A172 (cell line): ENCODE measurements at places on chromosomes 2 and 18. TPM values are rescaled to one million over a fixed set of nuclear protein-coding genes. Genes with fewer than 3 reads are reported as not detected.

PSD4 gene
- 10.0 and 10.2 TPM in 2 replicates for total RNA-seq

EGR4 gene
- total RNA-seq, result not detected in 2 replicates

POTEC gene
- total RNA-seq, result 0.53 and 0.98 TPM in 2 replicates

ANO7 gene
- 0.03 and 0.72 TPM in 2 replicates for total RNA-seq

DCC gene
- 0.03 and 0.24 TPM in 2 replicates for total RNA-seq

B3GNT2 gene
- total RNA-seq, result 37.8 and 42.0 TPM in 2 replicates

OST4 gene
- 334 and 356 TPM in 2 replicates for total RNA-seq

LYG1 gene
- not detected in 2 replicates for total RNA-seq

MPV17 gene
- total RNA-seq, result 91.0 and 108 TPM in 2 replicates

DNA sequence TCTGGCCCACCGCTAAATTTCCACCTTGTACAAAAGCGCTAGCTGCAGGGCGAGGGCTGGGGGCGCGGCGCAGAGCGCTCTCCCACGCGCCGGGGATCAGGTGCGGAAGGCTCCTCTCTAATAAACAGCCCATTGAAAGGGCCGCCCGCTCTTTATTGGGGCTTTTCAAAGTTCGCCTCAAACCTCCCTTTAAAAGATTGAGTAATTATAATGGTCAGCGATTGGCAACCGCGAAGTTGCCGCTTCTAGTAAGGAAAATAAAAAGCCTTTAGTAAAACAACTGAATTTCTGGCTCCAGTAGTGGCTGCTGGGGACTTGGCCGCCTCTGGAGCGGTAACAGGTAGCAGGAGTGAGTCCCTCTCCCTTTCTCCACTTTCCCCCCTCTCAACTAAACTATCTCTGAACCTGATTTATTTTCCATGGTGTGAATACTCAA, 755 bp downstream of the NEUROD1 start:
- DNase-seq, result no peak

- no peak for DNase-seq
Observed at GRCh38 chr2:88885679-88886416, 194.4 kb downstream of the RPIA start.

GRCh38 chr2:109174214-109174613, 45.2 kb downstream of the SH3RF3 start:
- DNase-seq, result no peak

DNA sequence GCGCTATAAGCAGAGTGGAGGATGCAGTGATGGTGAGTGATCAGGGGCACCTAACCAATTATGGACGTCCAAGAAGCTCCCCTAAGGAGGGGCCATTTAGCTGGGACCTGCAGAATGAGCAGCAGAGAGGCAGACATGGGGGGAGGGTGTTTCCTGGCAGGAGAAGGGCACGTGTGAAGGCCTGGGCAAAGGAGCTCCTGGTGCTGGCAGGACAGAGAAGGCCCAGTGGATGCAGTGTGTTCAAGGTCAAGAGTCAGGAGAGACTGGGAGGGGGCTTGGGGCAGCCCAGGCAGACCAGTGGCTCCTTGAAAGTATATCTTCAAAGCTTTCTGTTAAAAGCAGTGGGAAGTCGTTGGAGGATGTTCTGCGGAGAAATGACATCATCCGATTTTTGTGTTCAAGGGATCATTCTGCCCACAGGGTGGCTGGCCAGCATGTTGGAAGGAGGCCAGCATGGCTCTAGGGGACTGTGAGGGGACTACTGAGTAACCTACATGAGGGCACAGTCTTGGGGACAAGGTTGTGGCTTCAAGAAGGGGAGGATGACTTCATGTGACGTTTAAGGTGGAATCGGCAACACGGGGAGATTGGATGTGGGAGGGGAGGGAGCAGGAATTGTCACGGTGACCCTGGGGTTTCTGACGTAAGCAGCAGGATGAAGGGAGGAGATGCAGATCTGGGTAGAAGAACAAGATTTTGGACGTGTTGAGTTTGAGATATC, 9.0 kb upstream of the CIB4 start:
- no peak for DNase-seq

- no peak for DNase-seq
Observed at GRCh38 chr2:238231251-238231793, 8.5 kb downstream of the HES6 start.

GRCh38 chr18:49399003-49399402, 61.4 kb downstream of the DYM start:
- DNase-seq, result no peak

GRCh38 chr2:237546040-237546875, 20.1 kb upstream of the PRLH start:
- DNase-seq, result no peak

DNA sequence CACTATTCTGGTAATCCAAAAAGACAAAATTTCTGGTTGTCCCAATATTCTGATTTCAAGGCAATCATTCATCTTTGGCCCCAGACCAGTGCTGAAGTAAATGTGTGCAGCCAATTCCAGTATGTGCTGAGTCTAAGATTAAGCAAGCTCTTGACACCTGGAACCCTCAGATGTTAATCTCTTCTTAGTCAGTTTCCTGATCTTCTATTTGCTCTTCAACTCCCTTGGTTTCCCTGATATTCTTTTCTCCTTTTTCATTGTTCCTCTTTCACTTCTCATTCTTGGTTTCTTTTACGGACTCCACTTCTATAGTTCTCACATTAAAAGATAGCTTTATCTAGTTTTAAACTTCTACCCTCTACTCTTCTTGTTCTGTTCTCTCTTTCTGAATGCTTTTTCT, 445.7 kb upstream of the FANCL start:
- DNase-seq, result no peak

- peak; percentile 10 for DNase-seq
Observed at GRCh38 chr2:178298785-178299212, 104.5 kb downstream of the OSBPL6 start.

GRCh38 chr2:101300164-101300563, 8.3 kb downstream of the RNF149 start:
- DNase-seq, result no peak

DNA sequence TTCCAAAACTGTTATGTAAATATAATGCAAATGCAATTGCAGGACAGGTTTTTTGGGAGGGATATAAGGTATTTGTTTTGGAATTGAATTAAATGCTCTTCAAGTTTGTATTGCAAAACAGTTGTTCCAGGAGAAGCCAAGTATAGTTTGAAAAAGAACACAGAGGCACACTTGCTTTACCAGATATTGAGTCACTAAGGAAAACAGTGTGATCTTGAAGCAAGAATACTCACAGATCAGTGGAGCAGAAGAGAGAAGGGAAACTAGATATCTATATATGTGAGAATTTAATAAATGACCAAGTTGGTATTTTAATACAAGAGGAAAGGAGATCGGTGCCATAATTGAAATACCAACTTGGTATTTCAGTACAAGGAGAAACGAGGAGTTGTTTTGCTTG, 178.9 kb downstream of the CAPN13 start:
- no peak for DNase-seq

GRCh38 chr18:45156946-45157345, 458.3 kb upstream of the SLC14A2 start:
- DNase-seq, result no peak

DNA sequence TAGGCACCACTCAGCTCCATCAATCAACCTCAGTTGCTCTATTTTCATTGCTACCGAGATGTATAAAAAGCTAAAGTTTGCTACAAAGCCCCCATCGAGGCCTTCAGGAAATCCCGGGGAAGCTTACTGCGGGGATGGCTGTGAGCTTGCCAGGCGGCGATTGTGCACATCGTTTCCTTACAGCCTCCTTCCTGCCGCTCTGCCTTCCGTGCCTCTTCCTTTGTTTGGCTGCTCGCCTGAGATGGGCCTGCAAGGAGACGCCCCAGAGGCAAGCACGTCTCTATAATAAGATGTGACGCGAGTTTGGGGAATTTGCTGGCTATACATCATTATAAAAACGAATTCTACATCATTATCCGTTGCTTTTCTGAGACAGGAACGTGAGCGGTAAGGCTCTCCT, 41.6 kb downstream of the DHRS9 start:
- DNase-seq, result no peak

GRCh38 chr18:50602466-50602865, 42.6 kb downstream of the MAPK4 start:
- DNase-seq, result peak; percentile 2

- DNase-seq, result no peak
Observed at GRCh38 chr2:219598308-219599078, 836 bp downstream of the STK11IP start.

DNA sequence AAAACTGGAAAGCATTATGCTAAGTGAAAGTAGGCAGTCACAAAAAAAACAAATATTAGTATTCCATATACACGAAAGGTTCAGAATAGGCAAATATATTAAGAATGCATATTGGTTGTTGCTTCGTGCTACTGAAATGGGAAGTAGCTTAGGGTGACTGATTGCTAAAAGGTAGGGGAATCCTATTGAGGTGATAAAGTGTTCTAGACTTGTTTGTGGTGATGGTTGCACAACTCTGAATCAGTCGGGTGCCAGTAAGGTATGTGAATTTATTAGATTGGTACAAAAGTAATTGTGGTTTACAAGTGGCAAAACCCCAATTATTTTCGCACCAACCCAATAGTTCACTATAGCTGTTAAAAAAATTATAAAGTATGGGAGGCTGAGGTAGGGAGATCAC, 20.7 kb downstream of the USP34 start:
- no peak for DNase-seq

GRCh38 chr18:26442126-26442525, 106.2 kb downstream of the KCTD1 start:
- DNase-seq, result no peak

DNA sequence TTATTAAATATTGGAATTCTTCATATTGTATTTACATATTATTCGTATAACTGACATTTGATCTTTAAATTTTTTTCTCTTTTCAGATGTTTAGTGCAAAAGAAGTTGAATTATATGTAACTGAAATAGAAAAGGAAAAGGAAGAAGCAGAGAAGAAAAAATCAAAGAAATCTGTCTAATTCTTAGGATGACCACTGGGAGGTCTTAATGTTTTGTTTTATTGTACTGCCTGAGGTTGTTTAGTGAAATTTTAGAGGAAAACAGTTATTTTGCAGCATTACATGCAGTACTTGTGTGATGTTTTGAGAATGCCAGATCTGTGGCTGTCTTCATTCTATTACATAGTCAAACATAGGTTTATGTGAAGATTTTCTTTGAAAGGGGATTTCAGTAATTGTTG, 34.0 kb upstream of the TAF4B start:
- DNase-seq, result no peak

- no peak for DNase-seq
Observed at GRCh38 chr2:154532004-154532403, 166.5 kb upstream of the KCNJ3 start.

DNA sequence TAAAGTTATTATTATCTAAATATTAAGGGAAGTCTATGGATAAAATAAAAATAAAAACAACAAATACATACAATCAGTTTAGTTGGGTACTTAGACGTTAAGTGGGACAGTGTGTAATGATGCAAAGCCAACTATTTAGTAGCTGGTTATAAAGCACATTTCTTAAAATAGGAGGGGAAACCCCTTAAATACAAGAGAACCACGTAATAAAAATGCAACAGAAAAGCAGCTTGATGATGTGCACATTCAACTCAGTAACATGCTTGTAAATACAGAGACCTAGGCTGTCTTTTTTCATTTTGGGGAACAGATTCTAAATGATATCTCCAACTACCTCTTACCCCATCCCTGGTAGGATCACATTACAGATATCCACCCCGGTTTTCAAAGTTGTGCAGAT, 134.3 kb upstream of the AQP4 start:
- DNase-seq, result no peak

DNA sequence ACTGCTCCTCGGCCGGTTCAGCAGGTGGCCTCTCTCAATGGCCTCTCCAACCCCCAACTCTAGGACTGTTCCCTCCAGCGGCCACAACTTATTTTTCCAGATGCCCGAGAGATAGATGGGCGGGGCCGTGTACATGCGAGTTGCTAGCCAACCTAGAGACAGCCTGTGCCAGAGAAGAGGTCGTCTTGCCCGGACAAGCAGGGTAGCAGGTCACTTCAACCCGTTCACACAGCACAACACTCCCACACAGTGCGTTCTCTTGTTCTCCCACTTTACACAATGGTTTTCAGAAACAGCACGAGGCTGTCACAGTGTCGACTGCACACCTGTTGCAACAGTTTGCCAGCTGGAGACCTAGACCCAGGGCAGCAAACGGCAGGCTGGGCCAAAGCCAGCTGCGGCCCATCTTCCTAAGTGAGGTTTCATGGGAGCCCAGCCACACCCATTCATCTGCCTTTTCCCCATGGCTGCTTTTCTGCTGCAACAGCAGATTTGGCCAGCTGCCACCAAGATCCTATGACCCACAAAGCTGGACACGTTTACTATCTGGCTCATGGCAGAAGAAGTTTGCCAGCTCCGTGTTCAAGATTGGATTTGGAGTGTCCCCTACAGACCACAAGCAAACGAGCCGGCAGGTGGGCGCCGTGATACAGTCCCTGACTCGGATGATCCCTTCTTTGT, 7.3 kb upstream of the PRLH start:
- DNase-seq, result peak; percentile 38

- no peak for DNase-seq
Observed at GRCh38 chr18:74791501-74792194, 194.0 kb downstream of the ZNF407 start.

GRCh38 chr18:42536442-42536841, 579.0 kb downstream of the RIT2 start:
- no peak for DNase-seq

DNA sequence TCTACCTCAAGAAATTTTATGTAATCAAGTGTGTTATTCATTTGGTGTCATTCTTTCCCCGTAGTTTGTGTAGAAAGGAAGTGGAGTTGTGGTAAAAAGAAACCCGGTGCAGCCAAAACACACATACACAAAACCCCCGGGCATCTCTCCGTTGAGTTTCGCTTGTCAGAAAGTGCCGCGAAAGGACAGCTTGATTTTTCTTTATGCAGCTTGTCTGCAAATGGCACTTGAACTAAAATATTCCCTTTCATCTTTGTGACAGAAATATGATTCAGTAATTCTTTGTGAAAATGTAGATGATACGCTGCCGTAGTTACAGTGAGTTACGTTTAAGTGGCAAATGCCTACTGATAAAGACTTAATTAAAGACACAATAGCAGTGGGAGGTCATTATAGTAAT, 268.8 kb upstream of the SPRED2 start:
- DNase-seq, result no peak

GRCh38 chr2:181683518-181684453, 3.5 kb upstream of the NEUROD1 start:
- DNase-seq, result peak; percentile 59
